Jurkat, Clone E6-1 (cell line): ENCODE measurements at places on chromosomes 2 and 18.

- DNase-seq, result no peak
Measured at GRCh38 chr2:128260239-128261138, 58.2 kb downstream of the HS6ST1 start.

GRCh38 chr2:221572821-221573429 is 821 bp upstream of the EPHA4 start:
- DNase-seq, result no peak

DNA sequence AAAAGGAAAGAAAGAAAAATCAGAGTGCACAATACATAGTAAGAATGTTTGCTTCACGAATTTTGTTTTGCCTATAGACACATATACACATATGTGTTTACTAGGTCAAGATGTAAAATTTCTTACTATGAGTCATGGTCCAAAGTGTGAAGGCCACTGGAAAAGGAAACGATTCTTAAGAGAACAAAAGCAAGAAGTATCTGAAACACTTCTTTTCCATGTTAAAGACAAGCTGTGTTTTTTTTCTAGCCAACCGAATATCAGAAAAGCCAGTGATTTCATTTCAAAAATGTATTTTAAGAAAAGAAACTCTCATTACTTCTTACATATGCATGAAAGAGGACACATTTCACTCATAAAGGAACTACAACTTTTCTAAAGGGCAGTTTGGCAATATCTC is 24.9 kb downstream of the PECR start:
- DNase-seq, result no peak

DNA sequence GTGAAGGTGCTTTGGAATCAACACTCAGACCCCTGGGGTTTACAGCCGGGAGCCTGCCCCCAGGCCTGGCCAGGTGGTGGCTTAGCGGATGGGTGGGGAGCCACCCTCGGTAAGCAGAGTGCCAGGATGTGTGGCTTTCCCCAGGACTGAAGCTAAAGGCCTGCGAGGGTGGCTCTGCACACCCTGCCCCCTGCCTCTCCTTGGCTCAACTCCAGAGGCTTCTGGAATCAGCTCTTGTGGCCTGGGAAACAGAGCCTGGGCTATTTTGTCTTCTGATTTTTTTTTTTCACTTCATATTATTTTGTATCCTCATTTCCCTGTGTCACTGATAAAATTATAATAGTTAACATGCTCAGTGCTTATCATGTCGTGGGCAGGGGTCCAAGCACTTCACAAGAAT is 79.8 kb downstream of the RHOB start:
- DNase-seq, result no peak

GRCh38 chr2:16005816-16006536 is 65.6 kb downstream of the MYCN start:
- no peak for DNase-seq
